ENCODE measurements at places on chromosomes 4 and X.

DNA sequence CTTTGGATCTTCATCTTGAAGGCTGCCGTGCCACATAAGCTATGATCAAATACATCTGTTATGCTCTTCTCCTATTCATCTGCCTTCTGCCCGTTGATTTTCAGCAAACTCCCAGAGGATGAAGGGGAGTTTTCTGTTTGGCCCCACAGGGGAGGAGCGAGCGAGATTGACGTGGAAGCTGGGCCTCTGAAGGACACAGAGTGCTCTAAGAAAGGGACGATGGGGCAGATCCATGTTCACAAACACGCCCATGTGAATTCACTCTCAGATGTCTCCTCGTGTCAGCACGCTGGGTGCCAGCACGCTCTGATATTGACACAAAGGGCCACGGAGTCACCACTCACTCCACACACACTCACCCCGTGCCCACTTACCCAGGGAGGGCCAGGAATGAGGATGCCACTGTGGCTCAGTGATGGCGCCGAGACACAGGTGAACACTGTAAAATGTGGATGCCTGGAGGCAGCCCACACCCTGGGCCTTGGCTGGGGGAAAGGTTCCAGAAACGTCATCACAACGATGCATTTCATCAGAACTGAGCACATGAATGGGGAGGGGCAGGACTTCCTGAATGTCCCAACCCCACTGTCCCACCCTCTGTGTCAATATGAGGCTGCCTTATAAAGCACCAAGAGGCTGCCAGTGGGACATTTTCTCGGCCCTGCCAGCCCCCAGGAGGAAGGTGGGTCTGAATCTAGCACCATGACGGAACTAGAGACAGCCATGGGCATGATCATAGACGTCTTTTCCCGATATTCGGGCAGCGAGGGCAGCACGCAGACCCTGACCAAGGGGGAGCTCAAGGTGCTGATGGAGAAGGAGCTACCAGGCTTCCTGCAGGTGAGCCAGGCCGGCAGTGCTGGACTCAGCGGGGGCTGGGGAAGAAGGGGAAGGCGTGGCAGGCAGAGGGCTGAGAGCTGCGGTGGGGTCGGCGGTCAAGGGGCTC, at the start of gene S100P:
Gene S100P (plus strand): TSS at position 648 of the 946 bp plus-strand sequence. CDS start 55 bp downstream, at position 703.
- DNase-seq, result no peak

- no peak for DNase-seq
Observed at GRCh38 chr4:25308761-25309160, 3.8 kb upstream of the ZCCHC4 start.

- no peak for DNase-seq
Observed at GRCh38 chr4:40183615-40184411, 13.0 kb upstream of the RHOH start.

GRCh38 chr4:184306949-184307348, 89.3 kb upstream of the ENPP6 start:
- no peak for DNase-seq

- no peak for DNase-seq
Observed at GRCh38 chr4:110119880-110120279, 78.5 kb downstream of the ELOVL6 start.

DNA sequence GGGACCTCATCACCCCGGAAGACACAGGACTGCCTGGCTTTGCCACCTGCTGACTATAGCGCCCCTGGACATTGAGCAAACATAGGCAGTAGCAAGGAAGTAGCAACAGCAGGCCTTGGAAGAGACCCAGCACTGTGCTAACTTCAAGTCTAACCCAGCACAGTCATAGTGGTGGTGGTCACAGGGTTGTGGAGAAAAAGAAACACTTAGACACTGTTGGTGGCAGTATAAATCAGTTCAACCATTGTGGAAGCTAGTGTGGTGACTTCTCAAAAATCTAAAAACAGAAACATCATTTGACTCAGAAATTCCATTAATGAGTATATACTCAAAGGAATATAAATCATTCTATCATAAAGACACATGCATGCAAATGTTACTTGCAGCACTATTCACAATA, 874.0 kb upstream of the EPHA5 start:
- no peak for DNase-seq

Data from stimulated activated CD4-positive, alpha-beta T cell treated with anti-CD3 and anti-CD28 coated beads, Interleukin-12 subunit alpha, Interleukin-12 subunit beta, amount 100 ng/mL, for 48 hours (primary cell).